ENCODE measurements at places on chromosomes 1 and 21.
A peak's percentile ranks its signal among the peaks of the same experiment; 100 is the strongest.

- peak; percentile 13 for DNase-seq
These were observed 61.0 kb downstream of the POFUT2 start for GRCh38 chr21:45226540-45227326.

DNA sequence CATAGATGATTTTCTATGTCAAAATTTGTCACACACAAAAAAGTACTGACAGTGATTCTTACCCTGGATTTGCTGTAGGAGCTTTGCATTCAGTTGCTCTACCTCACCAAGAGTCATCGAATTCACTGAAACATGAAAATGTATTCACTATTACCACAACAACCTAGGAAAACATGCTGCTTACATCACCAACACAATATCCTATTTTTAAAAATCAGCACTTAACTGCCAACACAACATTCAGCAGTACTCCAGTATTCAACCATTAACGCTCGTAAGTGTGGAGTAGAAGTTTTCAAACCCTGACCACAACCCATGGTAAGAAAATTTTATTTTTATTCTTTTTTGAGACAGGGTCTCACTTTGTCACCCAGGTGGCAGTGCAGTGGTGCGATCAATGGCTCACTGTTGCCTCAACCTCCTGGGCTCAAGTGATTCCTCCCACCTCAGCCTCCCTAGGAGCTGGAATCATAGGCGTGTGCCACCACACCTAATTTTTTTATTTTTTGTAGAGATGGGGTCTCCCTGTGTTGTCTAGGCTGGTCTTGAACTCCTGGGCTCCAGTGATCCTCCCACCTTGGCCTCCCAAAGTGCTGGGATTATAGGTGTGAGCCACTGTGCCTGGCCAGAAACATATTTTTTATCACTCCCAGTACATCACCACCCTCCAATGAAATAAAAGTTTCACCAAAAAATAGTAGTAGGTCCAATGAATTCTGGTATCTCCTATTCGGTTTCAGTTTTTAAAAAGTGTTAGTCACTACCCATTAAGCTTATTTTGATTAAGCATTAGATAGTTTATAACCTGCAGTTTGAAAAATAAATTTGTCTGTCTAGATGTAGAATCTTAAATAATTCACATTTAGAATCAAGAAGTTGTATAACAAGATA lies 23.8 kb downstream of the C21orf91 start:
- no peak for DNase-seq

GRCh38 chr1:71899881-71900280 lies 382.5 kb downstream of the NEGR1 start:
- no peak for DNase-seq

- peak; percentile 88 for DNase-seq
These were observed 30.6 kb downstream of the IARS2 start for GRCh38 chr1:220124542-220124941.

GRCh38 chr1:25973610-25974321 lies 24.1 kb downstream of the PAFAH2 start:
- DNase-seq, result peak; percentile 47

DNA sequence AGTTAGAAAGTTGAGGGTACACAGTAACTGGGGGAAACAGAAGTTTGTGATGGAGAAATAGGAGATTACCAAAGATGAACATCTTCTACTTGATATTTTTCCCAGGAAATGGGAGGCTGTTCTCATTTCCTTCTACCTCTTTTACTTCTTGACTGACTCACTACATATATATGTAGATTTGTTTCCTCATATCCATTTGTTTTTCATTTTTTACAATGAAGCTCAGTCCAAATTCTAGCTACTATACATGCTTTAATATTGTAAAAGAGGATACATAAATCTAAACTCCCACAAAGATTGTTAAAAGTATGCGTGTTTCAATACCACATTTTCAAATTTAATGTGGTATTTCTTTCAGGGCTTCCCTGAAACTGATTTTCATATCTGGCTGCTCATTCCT lies 366.6 kb upstream of the NCAM2 start:
- no peak for DNase-seq

- no peak for DNase-seq
These were observed 182.4 kb downstream of the CDC7 start for GRCh38 chr1:91682882-91683597.

DNA sequence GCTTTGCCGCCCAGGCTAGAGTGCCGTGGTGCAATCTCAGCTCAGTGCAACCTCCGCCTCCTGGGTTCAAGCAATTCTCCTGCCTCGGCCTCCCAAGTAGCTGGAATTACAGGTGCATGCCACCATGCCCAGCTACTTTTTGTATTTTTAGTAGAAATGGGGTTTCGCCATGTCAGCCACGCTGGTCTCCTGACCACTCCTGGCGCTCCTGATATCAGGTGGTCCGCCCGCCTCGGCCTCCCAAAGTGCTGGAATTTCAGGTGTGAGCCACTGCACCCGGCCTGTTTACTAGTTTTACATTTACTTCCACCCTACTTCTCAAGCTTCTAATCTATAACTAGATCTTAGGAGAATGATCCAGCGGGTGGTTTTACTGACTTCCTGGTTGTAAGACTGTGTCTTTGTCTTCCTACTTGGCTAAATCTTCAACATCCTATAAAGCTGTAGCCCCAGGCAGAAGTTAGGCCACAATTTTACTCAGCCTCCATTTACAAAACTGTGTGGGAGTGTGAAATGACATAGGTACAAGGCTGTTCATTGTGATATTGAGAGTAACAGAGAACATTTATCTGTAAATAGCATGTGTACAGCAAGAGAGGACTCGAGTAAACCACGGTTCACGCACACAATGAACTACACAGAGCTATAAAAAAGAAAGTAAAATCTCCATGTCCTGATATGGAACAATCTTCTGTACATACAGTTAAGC lies 9.6 kb upstream of the POU2F1 start:
- DNase-seq, result no peak

GRCh38 chr1:186735463-186735862 lies 55.2 kb upstream of the PTGS2 start:
- no peak for DNase-seq

GRCh38 chr1:181296180-181296579 lies 187.1 kb upstream of the CACNA1E start:
- DNase-seq, result no peak

DNA sequence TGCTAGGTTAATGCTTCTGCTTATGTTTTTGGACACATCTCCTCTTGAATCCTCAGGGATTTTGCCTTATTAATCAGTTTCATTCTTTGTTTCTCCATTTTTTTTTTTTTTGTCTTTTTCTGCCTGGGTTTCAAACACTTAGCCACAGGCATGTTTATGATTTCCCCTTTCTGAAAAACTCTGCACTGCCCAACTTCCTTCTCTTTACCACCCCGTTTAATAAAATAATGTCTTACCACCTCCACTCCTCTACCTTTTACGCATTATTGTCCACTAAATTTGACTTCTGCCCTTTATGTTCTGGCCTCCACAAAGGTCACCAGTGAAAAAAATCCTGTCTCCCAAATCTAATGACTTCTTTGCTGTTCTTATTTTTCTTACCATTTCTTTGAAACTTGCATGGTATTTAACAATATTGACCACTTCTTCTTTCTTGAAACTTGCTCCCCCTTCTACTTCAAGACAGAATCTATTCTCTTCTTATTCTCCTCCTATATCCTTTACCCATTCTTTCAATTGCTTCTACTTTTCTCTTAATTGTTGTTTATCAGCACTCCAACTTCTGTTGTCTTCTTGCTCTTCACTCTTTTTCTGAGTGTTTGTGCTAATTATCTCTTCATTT lies 150.3 kb downstream of the TNFSF18 start:
- no peak for DNase-seq

GRCh38 chr1:25662061-25662460 lies 45.5 kb downstream of the MAN1C1 start:
- no peak for DNase-seq

DNA sequence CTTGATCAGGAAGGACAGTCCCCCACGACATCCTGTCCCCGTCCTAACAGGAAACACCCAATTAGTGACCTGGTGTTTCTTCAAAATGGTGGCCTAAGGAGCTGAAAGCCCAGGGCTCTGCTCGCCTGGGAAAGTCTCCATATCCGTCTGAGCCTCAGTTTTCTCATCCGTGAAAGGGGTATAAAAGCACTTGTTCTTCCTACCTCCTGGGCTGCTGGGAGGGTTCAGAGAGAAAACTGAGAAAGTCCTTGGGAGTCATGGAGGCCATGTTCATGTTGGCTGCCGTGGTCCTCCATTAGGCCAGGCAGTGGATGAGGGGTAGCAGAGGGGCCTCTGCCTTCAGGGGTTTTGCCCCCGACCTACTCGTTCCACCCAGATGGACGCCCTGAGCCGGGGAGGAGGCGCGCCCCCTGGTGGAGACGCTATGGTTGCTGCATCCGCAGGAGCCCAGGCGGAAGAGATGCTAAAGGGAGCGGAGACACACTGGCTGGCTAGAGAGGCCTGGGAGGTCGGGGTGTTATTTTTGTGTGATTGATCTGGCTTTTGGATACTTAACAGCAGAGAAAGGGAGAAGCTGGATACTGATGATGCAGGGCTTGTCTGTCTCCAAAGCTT lies 113.5 kb downstream of the PRDM2 start:
- peak; percentile 21 for DNase-seq

DNA sequence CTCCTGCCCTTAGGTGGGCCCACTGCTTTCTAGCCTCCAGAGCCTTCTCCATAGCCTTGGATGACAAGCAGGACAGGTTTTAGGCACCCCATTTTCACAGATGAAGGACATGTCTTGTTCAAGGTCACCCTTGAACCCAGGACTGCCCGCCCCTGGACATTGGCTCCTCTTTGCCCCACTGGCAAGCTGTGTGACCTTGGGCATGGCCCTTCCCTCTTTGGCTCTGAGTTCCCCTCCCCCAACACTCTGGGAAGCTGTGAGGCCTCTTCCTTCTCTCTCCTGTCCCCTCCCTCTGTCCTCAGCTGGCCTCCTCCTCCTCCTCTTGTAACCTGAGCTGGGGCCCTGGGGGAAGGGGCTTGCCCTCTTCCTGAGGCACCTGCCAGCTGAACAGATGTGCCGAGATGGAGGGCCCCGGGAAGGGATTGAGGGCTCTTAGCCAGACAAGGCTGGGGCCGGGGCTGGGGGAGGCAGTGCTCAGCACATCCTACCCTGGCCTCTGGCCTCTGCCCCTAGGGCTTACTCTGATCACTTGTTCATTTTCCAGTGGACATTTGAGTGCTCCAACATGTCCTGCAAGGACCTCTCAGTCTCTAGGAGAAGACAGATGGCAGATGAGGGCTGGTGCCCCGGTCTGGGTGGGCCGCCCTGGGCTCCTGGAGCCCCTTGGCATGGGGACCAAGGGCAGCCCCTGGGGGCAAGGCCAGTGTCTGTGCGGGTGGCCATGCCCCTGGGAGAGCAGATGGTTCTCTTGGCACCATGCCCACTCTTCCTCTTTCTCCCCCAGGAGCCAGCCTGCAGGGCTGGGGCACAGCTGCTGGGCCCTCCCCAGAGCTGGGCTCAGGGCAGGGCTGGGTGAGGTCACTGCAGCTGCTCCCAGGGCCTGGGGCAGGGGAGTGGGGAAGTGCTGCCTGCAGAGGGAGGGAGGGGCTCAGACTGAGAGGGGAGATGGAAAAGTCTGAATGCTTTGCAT lies 10.7 kb downstream of the FOXO6 start:
- DNase-seq, result no peak

GRCh38 chr1:8216005-8216404 lies 101.9 kb upstream of the SLC45A1 start:
- no peak for DNase-seq

- DNase-seq, result peak; percentile 51
These were observed 14.4 kb upstream of the BCL10 start for GRCh38 chr1:85290826-85291225.

GRCh38 chr21:15224346-15225086 lies 159.7 kb upstream of the NRIP1 start:
- peak; percentile 64 for DNase-seq

DNA sequence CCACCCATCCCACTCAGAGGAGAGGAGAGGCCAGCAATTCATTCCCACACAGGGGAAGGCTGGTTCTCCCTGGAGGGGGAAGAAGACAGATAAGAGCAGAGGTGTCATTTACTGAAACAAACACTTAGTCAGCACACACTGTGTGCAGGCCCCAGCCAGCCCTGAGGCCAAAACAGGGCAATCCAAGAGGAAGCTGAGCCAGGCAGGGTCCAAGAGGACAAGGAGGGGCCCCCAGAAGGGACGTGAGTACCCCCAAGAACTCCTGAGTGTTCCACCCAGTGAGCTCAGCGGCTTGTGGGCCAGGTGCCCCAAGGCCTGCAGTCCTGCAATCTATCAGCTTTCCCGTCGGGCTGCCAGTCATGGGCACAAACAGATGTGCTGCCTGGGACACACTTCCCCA lies 15.8 kb downstream of the ADGRB2 start:
- no peak for DNase-seq

DNA sequence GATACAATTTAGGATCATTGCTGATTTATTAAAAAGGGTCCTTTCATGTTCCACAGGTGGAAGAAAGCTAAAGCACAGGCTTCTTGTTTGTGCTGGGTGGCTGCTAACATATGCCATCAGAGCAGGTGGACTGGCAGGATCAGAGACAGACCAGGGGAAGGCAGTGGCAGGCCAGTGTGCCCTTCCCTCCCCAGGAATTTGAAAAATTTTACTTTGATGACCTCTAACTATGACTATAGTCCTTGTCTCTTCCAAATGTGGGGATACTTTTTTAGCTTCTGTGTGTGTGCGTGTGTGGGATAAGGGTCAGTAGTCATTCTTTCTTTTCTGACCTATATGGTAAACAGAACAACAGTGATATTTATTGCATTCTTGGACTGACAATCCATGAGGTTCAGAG lies 49.9 kb downstream of the LHX9 start:
- no peak for DNase-seq

GRCh38 chr1:180270530-180271271 lies 40.6 kb downstream of the LHX4 start:
- DNase-seq, result no peak

DNA sequence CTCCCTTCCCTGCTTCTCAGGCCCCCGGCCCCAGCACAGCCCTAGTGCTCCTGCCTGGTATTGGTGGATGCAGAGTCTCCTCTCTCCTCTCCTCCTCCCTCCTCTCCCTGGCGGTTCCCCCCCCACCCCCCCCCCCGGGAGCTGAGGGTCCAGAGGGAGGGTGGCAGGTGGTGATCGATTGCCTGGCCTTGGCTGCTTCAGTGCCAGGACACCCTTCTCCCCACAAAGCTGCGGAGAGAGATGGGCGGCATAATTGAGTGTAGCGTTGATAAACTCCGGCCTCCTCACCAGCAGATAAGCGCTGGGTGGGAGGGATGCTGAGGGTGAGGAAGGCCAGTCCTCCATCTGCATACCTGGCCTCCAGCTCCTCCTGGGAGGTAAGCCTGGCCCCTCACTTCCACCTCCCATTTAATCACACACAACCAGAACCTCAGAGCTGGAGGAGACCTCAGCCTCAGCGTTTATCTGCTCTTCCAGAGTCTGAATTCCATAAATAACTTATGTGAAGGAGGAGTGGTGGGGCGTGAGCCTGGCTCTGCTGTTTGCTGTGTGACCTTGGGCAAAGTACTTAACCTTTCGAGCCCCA lies 60.8 kb downstream of the LRRN2 start:
- DNase-seq, result no peak

GRCh38 chr1:236175642-236176336 lies 33.5 kb downstream of the GPR137B start:
- no peak for DNase-seq

- DNase-seq, result no peak
These were observed 216.6 kb downstream of the PLA2G4A start for GRCh38 chr1:187045371-187045770.

Data from AG10803 (cell line).